ENCODE measurements at places on chromosomes 1 and 21. TPM values are rescaled to one million over a fixed set of nuclear protein-coding genes. Genes with fewer than 3 reads are reported as not detected.

Gene KIF2C
- total RNA-seq, result 54.6 TPM

Gene SLC2A5
- not detected for total RNA-seq

Gene CFHR5
- total RNA-seq, result not detected

Gene SSX2IP
- 26.7 TPM for total RNA-seq

Gene MCOLN3
- total RNA-seq, result 19.3 TPM

Gene CRYAA
- not detected for total RNA-seq

GRCh38 chr1:31112266-31112935 lies 46.9 kb upstream of the PUM1 start:
- DNase-seq, result no peak

DNA sequence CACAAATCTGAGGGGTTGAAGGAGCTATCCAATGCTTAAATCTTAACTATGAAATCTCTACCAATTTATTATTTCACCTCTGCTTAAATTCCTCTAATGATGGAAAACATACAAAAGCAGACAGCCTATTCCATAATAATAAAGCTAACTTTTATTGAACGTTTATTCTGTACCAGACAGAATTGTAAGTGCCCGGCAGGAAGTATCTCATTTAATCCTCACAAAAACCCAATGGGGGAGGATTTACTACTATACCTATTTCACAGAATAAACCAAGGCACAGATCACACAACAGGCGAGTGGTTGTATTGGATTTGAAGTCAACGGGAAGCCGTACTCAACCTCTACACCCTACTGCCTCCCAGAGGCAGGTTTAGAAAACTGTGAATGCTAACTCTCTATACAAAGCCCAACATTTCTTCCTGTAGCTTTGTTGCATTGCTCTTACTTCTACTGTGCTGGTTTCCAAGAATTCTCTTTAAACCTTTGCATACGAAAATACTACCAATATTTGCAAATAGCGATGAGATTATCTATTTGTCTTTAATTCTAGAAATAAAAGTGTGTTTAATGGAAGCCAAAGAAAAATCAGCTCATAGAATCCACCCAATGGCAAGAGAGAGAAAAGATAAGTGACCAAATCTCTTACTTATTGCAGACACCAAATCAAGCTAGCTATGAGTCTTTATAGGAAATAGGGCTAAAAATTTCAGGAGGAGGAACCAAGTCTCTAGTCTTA lies 33.5 kb upstream of the C1orf53 start:
- DNase-seq, result peak; percentile 71

DNA sequence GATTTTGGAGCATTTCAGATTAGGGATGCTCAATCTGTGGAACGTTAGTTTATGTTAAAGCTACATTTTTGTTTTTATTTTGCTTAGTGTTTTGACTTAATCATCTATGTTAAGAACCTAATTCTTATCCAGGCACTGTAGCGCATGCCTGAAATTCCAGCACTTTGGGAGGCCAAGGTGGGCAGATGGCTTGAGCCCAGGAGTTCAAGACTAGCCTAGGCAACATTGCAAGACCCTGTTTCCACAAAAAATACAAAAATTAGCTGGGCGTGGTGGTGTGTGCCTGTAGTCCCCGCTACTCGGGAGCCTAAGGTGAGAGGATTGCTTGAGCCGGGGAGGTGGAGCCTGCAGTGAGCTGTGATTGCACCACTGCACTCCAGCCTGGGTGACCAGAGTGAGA lies 23.4 kb downstream of the FNBP1L start:
- DNase-seq, result no peak

DNA sequence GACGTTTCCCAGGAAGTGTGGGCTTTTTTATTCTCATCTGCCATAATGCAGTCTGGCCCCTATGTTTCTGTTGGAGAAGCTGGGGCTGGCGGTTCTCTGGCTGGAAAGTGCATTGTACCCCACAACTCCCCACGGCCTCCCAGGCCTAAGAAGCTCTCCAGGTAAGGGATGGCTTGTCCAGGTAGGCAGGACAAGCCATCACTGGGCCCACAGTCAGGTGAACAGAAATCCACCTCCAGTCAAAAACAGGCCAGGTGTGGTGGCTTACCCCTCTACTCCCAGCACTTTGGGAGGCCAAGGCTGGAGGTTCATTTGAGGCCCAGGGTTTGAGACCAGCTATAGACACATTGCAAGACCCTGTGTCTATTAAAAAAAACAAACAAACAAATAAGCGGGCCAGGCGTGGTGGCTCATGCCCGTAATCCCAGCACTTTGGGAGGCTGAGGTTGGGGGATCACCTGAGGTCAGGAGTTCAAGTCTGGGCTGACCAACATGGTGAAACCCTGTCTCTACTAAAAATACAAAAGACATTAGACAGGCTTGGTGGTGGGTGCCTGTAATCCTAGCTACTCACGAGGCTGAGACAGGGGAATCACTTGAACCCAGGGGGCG lies 3.1 kb upstream of the WNT9A start:
- no peak for DNase-seq

GRCh38 chr21:39336457-39337008 lies 12.4 kb downstream of the HMGN1 start:
- DNase-seq, result no peak

DNA sequence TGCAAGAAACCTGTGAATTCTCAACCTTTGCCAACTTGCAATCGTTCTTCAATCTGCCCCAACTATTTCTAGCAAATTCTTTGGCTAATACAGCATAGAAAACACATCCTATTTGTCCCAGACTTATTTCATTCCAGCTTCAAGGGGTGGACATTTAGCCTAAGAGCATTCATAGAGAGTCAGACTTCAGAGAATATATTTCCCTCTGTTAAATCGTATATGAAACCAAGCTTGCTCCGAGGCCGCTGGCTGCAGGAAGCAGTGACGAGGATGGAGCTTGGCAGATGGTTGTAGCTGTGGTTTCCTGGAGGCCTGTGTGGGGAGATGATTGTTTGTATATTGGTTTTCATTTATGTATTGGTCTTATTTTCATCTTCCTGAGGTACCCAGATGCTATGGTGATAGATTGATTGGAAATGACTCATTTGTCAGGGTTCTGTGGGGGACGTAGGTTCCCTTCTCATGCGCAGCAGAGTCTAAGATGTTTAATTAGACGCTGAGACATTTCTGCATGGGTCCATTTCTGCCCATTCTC lies 26.1 kb downstream of the MAN1C1 start:
- no peak for DNase-seq

DNA sequence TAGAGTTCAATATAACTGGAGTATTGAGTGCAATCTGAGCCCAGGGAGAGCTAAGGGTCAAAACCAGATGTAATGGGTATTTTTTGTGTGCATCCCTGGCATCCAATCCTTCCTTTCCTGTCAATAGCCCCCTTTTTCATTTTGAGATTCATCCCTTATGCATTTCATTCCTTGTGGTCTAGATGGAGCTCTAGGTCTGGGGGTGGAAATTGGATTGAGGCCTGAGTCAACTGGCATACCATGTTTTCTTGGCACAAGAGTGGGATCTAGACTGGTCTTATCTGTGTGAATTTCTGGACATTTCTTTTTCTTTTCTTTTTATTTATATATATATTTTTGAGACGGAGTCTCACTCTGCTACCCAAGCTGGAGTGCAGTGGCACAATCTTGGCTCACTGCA lies 67.3 kb upstream of the RAB3GAP2 start:
- no peak for DNase-seq

DNA sequence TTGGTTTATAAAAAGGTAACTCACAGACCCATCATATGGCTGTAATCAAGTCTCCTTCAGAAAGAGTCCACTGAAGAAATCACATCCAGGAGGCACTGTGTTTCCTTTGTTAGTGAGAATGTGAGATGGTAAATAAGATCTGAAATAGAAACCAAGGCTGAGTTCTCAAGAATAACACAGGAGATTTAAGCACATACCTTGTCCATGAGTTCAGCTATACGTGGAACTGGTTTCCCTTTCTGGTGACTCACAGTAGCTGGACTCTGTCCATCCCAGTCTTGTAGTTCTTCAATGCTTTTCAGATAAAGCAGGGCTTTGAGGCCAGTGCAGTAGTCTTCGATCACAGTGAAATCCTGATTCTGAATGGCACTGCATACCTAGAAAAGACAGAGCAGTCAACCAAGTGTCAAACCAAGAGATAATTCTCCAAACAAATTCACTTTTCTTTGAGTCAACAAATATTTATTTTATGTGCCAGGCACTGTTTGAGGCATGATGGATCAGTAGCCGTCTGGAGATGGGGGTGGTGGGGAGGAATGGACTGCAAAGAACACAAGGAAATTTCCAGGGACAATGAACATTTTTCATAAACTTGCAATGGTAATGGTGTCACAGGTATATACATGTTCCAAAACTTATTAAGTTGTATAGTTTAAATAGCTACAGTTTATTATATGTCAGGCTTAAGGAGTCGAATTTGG lies 471.4 kb downstream of the PTBP2 start:
- DNase-seq, result peak; percentile 92

GRCh38 chr1:91912266-91912665 lies 26.3 kb upstream of the TGFBR3 start:
- DNase-seq, result no peak

GRCh38 chr1:90729504-90730242 lies 12.6 kb upstream of the BARHL2 start:
- no peak for DNase-seq

DNA sequence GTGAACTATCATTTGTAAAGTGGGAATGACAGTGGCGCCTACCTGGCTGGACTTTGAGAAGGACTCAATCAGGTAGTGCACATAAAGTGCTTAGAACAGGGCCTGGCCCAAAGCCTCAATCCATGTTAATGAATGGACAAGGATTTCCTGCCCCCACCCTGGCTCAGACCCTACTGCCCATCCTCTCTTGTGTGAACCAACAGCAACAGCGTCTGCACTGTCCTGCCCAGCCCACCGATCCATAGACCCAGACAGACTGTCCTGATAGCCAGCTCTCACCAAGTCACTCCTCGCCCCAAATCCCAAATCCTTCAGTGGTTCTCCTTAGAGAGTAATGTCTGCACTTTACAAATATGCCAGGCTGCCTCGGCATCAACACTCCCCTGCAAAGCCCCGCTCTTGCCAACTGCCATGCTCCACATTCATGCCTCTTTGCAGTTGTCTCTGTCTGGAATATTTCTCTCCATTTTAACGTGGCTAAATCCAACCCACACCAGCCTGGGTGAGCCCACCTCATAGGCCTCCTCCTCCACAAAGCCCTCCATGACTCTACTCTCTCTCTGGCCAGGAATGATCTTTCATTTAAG lies 157.6 kb upstream of the EDN2 start:
- no peak for DNase-seq

- DNase-seq, result no peak
These were observed 15.2 kb downstream of the SLC66A1 start for GRCh38 chr1:19327301-19327700.

DNA sequence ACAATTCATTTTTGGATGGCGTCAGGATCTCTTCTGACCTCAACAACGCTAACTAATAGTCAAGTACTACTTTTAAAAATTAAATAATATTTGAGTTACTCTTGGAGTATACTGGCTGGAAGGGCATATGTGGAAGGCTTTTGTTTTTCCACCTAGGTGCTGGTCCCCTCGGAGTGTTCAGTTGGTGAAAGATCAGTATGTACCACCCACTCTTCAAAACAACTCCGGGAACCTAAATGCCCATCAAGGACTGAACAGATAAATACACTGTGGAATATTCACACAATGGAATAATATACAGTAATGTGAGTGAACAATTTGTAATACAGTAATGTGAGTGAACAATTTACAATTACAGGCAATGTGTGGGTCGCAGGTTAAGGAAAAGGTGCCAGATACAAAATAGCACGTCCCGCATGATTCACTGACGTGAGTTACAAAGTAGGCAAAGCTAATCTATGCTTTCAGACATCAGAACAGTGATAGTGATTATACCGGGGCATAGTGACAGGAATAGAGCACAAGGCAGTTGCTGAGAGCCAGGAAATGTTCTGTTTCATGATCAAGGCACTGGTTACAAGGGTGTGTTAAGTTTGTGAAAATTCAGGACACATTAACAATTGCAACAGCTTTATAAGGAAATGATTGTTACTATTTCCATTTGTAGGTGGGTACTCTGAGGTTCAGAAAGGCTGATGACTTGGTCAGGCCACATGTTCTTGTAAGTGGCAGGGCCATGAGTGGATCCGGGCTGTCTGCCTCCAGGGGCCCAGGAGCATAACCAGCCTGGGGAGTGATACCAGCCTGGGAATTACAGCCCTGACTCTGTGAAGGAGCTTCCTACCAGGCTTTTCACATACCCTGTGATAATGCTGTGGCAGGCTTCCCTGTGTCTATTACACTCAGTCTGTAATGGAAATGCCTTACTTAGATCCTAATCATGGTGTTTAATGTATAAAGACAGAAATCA lies 59.3 kb upstream of the ABCD3 start:
- DNase-seq, result no peak

- DNase-seq, result no peak
These were observed 39.2 kb downstream of the PROX1 start for GRCh38 chr1:214026985-214027384.

DNA sequence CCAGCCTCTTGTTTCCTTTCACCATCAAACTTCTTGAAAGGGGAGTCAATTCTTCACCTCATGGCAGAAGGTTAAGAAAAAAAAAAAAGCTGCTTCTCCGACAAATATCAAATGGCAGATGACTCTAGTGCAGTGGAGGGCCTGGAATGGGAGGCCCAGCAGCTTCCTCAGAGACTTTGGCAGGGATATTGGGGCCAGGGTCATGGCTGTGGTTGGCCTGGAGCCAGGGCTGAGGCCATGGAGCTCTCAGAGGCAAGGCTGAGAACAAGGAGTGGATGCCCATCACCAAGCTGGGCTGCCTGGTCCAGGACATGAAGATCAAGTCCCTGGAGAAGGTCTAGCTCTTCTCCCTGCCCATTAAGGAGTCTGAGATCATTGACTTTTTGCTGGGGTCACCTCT lies 18.7 kb downstream of the MTF1 start:
- no peak for DNase-seq

DNA sequence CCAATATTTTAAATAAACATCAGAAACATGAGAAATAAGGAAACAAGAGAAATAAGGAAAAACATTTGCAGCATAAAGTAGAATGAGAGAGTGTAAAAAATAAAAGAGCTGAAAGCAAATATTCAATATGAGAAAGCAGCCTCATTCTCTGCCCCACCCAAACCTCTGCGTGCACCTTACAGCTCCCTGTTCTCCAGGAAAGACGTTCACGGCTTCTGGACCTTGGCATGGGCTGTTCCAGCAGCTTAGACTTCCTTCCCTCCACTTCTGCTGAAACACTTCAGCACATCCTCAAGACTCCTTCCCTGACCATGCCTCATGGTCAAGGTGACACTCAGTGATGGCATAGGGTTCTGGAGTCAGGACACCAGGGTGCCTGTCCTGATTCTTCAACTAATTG lies 23.3 kb downstream of the ALPL start:
- DNase-seq, result no peak

- DNase-seq, result peak; percentile 4
These were observed 30.3 kb downstream of the ZSCAN20 start for GRCh38 chr1:33502726-33503125.

GRCh38 chr1:170790175-170790574 lies 126.2 kb downstream of the PRRX1 start:
- no peak for DNase-seq

- no peak for DNase-seq
These were observed 16.2 kb upstream of the MARK1 start for GRCh38 chr1:220511785-220512184.
